ENCODE measurements at places on chromosomes 2 and 18. TPM values are rescaled to one million over a fixed set of nuclear protein-coding genes. Genes with fewer than 3 reads are reported as not detected.

Gene SETBP1
- 0.08 TPM for total RNA-seq

Gene GPR155
- not detected for total RNA-seq

Gene FHOD3
- total RNA-seq, result not detected

Gene SERPINB13
- not detected for total RNA-seq

Gene C2orf80
- not detected for total RNA-seq

Gene NYAP2
- 0.05 TPM for total RNA-seq

Gene CNDP1
- not detected for total RNA-seq

Gene DSC1
- not detected for total RNA-seq

Gene INPP5D
- 28.6 TPM for total RNA-seq

Gene RNF125
- total RNA-seq, result 2.1 TPM

Gene RGPD3
- 0.03 TPM for total RNA-seq

Gene PARD3B
- total RNA-seq, result 3.9 TPM

Gene RFTN2
- not detected for total RNA-seq

Gene ACOXL
- total RNA-seq, result 3.9 TPM

Gene AGXT
- total RNA-seq, result 1.6 TPM

Gene TMEM163
- not detected for total RNA-seq

Gene ANKRD23
- total RNA-seq, result 3.5 TPM

Gene MC5R
- total RNA-seq, result 0.47 TPM

Gene ANO7
- total RNA-seq, result 4.1 TPM

Gene RASGRP3
- total RNA-seq, result 1.3 TPM

Gene NAT8
- total RNA-seq, result not detected

Gene POTEC
- total RNA-seq, result 0.34 TPM

Gene SAG
- total RNA-seq, result not detected

Gene TFPI
- total RNA-seq, result 30.4 TPM

Gene OTOS
- not detected for total RNA-seq

Gene PPIG
- total RNA-seq, result 20.7 TPM

Gene PJVK
- total RNA-seq, result 0.23 TPM

Gene RESP18
- not detected for total RNA-seq

Gene CNGA3
- not detected for total RNA-seq
